ENCODE measurements at places on chromosomes 7 and 10.
A peak's percentile ranks its signal among the peaks of the same experiment; 100 is the strongest.

GRCh38 chr10:14236341-14236740 lies 94.4 kb downstream of the FRMD4A start:
- DNase-seq, result no peak

- DNase-seq, result no peak
These were observed 45.8 kb upstream of the WIPI2 start for GRCh38 chr7:5143935-5144903.

DNA sequence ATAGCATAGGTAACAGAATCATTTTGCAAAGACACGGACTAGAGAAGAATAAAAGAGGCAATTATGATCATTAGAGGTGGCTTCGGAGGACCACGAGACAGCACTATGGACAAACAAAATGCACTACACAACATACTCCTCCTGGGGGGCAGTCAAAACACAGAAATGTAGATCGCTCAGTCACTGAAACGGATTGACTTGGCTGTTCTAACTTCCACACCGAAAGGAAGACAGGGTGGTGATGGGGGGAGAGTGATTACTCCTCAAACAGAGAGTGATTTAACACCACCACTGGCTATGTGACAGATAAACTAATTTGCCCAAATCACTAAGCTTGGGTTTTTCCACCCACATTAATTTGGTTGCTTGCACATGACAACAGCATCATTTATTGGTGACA lies 14.1 kb upstream of the PPA1 start:
- DNase-seq, result no peak

DNA sequence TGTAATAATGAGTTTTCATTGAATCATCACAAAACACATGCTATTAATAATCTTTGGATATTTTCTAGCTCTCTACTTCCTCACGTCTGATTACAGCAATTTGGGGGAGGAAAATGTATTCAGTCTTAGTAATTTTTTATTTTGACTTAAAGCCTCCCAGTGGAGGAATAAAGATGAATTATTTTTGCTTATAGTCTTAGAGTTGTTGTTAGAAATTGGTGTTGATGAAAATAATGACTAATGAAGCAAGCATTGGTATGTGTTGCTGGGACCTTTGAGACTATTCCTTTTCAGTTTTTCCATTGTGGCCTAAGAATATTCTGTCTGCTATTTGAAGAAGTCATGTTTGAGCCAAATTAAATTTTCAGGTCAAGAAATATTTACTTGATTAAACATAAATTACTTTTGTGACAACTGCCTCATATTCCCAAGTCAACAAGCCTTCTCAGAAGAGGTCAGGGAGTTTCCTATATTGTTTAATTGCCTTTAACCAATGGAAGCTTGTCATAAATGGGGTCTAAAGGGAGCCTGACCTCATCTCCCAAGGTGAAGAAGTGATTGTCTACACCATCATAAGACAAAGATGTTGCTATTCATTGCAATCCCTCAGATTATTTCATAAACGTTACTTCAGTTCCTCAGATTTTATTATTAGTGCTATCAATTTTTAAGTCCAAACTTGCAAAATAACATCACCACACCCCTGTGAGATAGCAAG lies 90.0 kb downstream of the ST7 start:
- DNase-seq, result no peak

DNA sequence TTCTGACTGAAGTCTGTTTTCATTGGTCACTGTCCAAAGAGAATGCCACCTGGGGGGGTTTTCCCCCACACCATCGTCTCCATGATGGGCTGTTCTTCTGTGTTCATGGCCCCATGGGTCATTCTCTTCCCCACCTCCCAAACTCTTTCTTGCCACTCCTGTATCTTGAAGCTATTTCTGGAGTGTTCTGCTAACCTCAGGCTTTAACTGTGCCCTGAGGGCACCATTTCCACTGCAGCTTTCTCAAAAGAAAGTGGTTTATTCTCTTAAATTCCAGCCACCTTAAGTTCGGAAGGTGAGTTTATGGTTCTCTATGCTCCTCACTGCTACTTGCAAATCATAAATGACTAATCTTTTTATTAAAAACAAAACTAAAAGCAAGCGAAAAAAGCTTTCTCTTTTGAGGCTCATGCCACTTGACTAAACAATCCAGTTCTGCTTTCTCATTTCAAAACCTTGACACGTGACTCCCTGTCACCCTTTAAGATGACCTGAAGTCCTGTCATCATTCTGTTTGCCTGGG lies 7.4 kb upstream of the APBB1IP start:
- DNase-seq, result no peak

- no peak for DNase-seq
These were observed 22.4 kb downstream of the WAC start for GRCh38 chr10:28555358-28555757.

DNA sequence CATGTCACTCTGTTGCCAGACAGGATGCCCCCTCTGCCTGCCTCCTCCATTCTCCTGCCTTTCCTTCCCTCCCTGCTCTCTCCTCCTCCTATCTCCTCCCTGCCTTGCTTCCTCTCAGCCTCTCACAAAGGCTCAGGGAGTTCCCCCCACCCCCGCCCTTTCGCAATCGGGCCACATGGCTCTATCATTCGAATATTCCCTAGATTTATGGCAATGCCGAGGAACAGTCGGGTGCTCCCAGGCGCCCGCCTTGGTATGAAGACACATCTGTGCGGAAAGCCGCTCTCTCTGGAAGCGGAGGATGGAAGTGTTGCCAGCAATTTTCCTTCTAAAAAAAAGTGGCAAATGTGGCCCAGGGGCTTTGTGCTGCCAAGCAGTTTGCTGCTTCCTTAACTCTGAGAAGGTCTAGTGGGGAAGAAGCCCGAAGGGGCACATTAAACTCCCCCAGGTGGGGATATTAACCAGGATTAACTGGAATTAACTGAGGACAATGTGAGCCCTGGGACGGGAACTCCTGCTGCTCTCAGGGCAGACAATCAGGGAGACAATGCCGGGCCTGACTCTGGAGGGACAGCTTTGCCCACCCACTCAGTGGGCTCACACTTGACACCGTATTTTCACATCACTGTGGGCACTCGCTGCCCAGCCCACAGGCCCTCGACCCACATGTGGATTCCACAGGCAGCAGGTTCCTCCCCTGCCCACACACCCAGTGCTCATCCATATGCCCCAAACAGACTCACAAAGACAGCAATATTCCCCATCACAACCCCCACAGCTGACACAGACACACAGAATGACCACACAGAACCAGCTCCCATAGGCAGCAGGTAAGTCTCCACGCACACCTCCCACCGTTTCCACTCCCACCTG lies 88.4 kb upstream of the SMNDC1 start:
- DNase-seq, result peak; percentile 71

- DNase-seq, result no peak
These were observed 1104.2 kb downstream of the GATA3 start for GRCh38 chr10:9158675-9159074.

GRCh38 chr10:71860243-71861029 lies 9.4 kb upstream of the PSAP start:
- peak; percentile 72 for DNase-seq

GRCh38 chr10:30359373-30360206 lies 10.5 kb upstream of the MTPAP start:
- DNase-seq, result peak; percentile 79

DNA sequence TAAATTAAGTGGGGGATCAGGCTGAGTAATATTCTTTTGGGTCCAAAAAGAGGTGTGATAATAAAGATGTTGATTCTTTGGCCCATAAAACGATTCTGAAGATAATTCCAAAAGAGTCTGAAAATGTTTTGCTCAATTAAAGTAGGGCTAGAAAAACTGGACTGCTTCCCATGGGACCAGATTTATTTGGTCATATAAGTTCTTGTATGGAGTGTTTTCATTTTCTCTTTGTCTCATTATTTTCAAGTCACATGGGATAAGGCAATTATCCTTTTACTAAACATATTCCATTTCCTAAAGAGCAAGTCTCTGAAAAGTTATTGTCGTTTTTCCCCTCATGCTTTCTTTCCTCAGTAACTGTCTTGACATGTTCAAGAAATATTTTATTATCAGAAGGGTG lies 41.5 kb downstream of the CDK6 start:
- DNase-seq, result no peak

DNA sequence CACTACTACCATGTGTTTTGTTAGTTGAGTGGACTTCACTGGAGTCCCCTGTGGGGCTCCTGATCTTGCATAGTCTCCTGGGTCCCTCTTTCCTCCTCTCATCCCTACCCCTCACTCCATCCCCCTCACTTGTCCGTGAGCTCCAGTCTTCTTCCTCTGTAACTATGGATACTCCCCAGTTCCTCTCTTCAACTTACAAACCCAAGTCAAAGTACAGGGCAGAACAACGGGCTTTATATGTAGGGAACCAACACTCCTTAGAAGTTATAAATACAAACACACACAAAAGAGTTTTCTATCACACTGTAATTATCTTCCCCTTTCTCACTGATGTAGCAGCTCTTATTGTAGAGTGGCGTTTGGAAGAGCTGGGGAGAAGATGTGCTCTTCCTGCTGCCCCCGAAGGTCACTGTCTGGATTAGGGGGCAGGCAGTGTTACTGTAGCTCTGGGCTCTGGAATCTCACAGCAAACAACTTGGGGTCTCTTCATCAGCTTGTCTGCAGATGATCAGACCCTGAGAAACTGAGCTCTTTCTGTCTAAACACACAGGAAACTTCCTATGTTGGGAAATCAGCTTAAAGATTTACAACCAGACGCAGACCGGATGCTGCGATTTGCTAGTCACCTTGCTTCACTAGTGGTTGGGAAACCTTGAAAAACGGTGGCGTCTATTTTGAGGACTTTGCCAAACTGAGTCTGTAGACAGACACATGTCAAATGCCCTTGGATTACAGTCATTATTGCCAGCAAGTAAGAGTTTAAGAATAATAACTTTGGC lies 13.6 kb downstream of the SNX10 start:
- no peak for DNase-seq

DNA sequence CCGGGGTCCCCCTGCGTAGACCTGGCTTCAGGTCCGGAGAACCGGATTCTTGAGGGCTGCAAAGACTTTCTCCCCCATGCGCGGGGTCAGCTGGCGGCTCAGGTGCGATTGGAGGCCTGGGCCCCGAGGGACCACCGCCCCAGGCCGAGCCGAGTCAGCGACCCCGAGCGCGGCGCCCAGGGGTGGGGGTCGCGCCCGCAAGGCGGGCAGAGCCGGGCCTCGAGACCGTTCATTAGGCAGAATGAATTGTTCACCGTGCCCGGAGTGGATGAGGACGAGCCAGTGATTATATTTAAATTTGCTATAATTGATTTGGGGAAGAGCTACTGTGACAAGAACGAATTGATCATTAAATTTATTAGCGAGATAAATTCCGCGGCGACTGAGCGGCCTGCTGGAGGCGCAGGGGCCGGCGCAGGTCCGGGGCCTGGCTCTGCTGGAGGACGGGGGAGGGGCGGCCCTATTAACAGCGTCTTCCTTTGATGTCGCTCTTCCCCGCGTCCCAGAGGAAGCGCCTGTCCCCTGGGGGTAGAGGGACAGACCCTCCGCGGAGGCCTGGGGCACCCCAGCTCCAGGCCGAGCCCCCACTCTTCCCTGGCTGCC lies 7.5 kb downstream of the MNX1 start:
- peak; percentile 81 for DNase-seq

- DNase-seq, result no peak
These were observed 122.2 kb downstream of the DLG5 start for GRCh38 chr10:77804371-77804770.

GRCh38 chr10:112898540-112899390 lies 51.3 kb upstream of the TCF7L2 start:
- DNase-seq, result peak; percentile 83

- no peak for DNase-seq
These were observed 93.4 kb upstream of the ARMC3 start for GRCh38 chr10:22834471-22834870.

GRCh38 chr10:119104654-119105015 lies 722 bp downstream of the DENND10 start:
- peak; percentile 44 for DNase-seq

DNA sequence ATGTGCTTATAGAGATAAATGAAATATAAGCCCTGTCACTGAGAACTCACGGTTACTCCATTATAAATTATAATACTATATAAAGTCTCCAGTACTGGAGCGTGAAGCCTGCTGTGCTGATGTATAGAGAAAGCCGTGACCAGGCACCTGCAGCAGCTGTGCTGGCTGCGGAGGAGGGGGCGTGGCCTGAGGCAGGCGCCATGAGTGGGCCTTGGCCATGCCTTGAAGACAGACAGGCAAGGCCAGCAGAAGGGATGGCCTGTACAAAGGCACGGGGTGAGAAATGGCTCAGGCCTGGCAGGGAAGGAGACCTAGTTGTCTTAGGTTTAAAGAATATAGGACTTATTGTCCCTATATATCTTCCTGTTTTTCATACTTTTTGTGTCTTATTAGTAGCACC lies 218.5 kb upstream of the STK17A start:
- no peak for DNase-seq

GRCh38 chr10:104612571-104613205 lies 28.4 kb upstream of the SORCS3 start:
- no peak for DNase-seq

DNA sequence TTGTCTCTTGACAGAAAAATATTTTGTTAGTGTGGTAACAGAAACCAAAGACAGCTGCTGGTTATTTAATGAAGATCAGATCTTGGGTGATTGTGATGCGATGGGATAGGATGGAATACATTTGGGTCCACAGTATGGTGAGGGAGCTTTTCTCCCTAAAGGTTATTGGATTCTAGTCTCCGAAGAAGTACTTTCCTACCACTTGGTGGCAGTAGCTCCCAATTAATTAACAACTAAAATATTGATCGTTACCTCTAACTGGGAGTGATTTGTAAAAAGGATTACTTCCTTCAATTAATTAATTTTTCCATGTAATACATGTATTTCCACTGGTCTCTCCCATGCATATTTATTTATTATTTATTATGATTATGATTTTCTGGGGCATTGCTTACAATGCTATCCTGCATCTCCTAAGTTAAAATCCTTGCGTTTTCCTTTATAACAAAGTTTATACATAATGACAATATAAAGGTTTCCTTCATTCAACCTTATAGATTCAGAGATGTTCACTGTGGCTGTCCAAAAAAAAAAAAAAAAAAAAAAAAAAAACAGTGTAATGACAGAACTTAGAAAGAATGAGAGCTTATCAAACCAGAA lies 25.6 kb downstream of the TMEM196 start:
- peak; percentile 67 for DNase-seq

- DNase-seq, result no peak
These were observed 45.6 kb upstream of the FZD9 start for GRCh38 chr7:73387908-73388414.

DNA sequence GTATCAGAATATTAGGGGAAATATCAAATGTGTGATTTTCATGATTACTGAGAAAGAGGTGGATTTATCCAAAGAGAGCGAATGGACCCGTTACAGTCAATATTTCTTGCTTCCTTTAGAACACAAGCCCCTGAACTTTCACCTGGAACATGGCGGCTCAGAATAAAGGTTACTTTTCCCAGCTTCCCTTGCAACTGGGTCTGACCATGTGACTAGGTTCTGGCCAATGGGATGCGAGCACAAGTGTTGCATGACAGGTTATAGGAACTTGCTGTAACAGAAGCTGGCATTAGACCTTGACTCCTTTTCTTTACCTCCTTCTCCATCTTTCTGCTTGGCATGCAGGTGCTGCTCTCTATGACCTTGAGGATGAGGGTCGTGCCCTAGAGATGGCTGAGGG lies 556.1 kb downstream of the TYW1 start:
- DNase-seq, result no peak

GRCh38 chr10:97048649-97049427 lies 136.9 kb downstream of the SLIT1 start:
- no peak for DNase-seq

Measured in neural progenitor cell (in vitro differentiated cells).